ENCODE measurements at places on chromosomes 1 and 21.
A peak's percentile ranks its signal among the peaks of the same experiment; 100 is the strongest.

- DNase-seq = no peak
These were observed 1.5 kb downstream of the ATP8B2 start for GRCh38 chr1:154326546-154327465.

DNA sequence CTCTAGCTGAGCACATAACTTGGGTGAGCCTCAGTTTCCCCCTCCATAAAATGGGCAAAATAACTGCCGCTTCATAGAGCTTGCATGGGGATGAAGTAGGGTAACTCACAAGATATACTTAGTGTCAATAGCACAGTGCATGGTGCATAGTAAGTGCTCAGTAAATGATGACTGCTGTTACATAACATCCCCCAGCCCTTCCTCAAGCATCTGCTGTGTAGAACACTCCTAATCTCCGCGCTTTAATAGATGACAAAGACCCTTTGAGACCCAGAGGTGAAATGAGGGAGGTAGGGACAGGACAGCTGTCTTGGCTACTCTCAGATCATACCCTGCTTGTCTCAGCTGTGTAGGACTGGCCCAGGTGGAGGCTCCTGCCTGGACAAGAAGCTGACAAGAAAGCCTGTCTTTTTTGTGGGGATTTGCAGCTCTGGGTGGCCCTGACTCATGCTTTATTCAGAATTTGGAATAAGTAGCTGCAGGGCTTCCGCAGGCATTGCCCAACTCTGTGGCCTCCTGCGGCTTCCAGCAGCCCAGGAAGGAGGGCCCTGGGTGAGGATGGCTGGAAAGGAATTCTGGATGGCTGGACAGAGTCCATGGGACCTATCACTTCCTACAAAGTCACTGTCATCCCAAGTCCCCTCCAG lies 20.7 kb upstream of the PADI4 start:
- no peak for DNase-seq

- no peak for DNase-seq
These were observed 24.1 kb downstream of the SLC9A1 start for GRCh38 chr1:27130798-27131197.

- DNase-seq = no peak
These were observed 135.6 kb downstream of the CYYR1 start for GRCh38 chr21:26437326-26438009.

GRCh38 chr1:236608930-236609726 lies 4.8 kb upstream of the HEATR1 start:
- peak; percentile 26 for DNase-seq

GRCh38 chr1:25505656-25506385 lies 37.6 kb upstream of the LDLRAP1 start:
- no peak for DNase-seq
